Fibroblast of mammary gland (primary cell): ENCODE measurements at places on chromosomes 5 and 9.
A peak's percentile ranks its signal among the peaks of the same experiment; 100 is the strongest.

DNA sequence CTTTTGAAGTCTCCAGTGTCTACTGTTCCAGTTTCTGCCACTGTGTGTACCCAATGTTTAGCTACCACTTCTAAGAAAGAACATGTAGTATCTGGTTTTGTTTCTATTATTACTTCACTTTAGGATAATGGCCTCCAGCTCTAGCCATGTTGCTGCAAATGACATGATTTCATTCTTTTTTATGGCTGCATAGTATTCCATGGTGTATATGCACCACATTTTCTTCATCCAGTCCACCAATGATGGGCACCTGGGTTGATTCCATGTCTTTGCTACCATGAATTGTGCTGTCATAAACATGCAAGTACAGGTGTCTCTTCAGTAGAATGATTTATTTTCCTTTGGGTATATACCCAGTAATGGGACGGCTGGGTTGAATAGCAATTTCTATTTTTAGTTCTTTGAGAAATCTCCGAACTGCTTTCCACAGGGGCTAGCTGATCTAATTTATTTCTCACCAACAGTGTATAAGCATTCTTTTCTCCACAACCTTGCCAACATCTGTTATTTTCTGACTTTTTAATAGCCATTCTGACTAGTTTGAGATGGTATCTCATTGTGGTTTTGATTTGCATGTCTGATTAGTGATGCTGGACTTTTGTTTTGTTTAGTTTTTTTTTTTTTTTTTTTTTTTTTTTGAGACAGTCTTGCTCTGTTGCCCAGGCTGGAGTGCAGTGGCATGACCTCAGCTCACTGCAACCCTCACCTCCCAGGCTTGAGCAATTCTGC, 68.9 kb downstream of the WDR41 start:
- peak; percentile 40 for DNase-seq

- peak; percentile 18 for DNase-seq
Measured at GRCh38 chr9:76369583-76369982, 24.6 kb downstream of the RFK start.

- DNase-seq, result no peak
Measured at GRCh38 chr9:118423021-118423420, 718.8 kb downstream of the TLR4 start.

GRCh38 chr5:169244812-169245211, 56.1 kb downstream of the SLIT3 start:
- no peak for DNase-seq

- peak; percentile 75 for DNase-seq
Measured at GRCh38 chr9:79221084-79221483, 350.7 kb upstream of the TLE4 start.

- no peak for DNase-seq
Measured at GRCh38 chr5:175059687-175060211, 335.4 kb downstream of the MSX2 start.

- DNase-seq, result peak; percentile 19
Measured at GRCh38 chr5:105947461-105947860, 1723.3 kb downstream of the EFNA5 start.

GRCh38 chr5:119597728-119598298, 31.5 kb upstream of the FAM170A start:
- DNase-seq, result no peak

- DNase-seq, result no peak
Measured at GRCh38 chr5:82748688-82749460, 328.3 kb downstream of the TMEM167A start.

DNA sequence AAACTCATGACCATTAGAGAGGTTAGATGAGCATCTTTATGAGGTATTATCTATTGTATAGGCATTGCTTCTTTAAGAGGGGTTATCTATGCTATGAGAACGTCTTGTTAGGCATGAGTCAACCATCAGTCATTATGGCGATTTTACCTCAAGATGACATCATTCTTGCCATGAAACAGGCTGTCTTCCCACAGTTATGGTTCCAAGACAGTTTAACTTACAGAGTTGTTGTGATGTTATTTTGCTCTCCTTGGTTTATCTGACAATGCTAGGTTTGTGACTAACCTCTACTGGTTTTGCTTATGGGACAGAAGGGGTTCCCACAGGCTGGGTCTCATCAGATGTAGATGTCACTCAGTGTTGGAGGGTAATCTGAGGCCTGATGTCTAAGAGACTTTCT, 1864.7 kb upstream of the ACO1 start:
- DNase-seq, result peak; percentile 1

DNA sequence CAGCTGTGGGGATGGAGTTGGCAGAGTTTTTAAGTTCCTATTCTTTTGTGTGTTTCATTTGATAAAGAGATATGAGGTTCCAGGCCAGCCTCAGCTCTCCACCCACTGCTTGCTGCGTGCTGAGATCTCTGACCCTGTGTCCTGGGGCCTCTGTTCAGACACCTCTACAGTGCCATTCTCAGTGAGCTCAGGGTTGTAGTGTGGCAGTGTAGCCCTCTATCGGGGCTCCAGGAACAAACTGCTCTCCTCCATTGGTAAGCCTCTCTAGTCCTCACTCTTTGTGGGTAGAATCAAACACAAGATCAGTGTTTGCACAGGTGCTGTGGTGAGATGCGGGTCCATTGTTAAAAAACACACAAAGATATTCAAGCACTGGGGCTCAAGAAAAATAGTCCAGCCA, 386.6 kb upstream of the RPS23 start:
- DNase-seq, result no peak

DNA sequence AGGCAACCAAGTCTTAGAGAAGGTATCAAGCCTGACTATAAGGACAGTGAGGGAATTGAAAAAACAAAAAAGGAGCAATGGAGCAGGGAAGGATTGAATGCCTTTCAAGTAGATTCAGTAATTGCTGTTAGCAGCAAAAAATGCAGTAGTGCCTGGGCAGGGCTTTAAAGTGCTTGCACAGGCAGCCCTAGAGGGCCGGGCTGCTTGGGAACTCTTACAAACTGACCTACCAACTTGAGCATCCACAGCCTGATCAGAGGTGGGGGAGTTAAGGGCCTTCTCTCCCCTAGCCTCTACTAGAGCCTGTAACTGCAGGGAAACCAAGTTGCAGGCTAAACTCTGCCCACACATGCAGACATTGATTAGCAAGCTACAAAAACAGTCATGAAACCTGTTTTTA, 19.4 kb downstream of the FXN start:
- DNase-seq, result no peak
